ENCODE measurements at places on chromosomes 2 and 18.
A peak's percentile ranks its signal among the peaks of the same experiment; 100 is the strongest.

GRCh38 chr18:78685250-78685979, 294.2 kb upstream of the SALL3 start:
- DNase-seq, result no peak

DNA sequence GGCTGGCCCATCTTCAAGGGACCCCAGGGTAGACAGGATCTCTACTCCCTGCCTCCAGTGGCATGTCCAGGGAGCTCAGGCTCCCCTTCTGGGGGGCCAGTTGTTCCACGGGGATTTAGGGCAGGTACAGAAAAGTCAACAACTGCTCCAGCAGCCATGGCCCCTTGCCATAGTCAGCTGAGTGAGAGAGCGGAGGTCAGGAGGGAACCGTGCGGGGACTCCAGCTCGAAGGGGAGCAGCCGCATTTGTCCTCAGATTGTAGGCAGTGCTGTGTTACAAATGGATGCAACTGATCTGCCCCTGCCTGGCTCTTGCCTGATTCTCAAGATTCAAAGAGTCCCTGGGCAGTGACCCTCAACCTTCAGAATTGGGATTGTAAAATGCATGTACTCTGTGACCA, 49.9 kb downstream of the ITGB1BP1 start:
- DNase-seq, result no peak

GRCh38 chr2:231713730-231714638, 5.7 kb downstream of the PTMA start:
- DNase-seq, result peak; percentile 88

DNA sequence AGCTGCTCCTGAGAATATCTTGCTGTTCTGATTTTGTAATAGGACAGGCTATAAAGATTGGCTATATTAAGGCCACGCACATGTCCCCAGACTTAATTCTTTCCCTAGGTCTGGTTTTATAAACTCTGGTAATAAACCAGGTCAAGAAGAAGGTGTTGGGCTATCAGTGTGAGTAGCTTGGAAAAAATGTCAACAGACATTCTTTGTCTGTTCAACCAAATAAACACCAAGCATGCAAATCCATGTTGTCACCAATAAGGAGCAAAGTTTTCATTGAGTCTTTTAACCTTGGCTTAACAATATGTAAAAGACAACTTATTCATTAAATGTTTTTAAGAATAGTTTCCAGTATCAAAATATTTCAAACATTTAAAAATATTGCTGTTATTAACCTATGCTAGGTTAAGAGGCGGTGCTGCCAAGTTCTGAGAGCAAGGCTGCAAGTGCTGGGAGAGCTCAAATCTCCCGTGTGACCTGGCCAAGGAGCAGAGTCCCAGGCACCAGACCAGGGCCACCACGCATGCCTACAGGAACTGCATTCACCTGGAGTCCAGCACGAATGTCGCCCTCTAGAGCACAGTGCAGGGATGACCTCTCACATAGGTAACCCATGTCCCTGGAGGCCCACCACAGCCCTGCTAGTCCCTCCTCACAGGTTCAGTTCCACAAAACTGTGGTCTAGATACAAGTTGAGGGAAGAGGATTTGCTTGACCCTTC, 120.5 kb upstream of the POU3F3 start:
- no peak for DNase-seq

DNA sequence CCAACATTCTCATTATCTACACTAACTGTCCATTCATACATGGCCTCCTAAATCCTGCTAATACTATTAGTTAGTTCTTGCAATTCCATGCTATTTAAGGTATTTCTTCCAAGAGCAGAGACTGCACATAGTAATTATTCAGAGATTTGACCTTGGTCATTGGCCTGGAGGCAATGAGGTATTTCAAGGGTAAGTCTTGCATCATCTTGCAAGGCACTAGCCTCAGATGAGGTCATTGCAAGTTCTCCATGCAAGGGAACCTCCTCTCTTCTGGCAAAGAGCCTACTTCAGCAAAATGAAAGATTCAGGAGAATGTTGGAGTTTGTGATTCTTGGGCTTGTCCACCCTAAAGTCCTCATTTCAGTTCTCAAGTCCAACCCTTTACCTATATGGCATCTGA, 48.5 kb upstream of the IKZF2 start:
- DNase-seq, result no peak

Measured in activated naive CD4-positive, alpha-beta T cell (primary cell).